ENCODE measurements at places on chromosomes 3 and 15.

- no peak for DNase-seq
Observed at GRCh38 chr3:52469001-52469400, 13.6 kb downstream of the NISCH start.

DNA sequence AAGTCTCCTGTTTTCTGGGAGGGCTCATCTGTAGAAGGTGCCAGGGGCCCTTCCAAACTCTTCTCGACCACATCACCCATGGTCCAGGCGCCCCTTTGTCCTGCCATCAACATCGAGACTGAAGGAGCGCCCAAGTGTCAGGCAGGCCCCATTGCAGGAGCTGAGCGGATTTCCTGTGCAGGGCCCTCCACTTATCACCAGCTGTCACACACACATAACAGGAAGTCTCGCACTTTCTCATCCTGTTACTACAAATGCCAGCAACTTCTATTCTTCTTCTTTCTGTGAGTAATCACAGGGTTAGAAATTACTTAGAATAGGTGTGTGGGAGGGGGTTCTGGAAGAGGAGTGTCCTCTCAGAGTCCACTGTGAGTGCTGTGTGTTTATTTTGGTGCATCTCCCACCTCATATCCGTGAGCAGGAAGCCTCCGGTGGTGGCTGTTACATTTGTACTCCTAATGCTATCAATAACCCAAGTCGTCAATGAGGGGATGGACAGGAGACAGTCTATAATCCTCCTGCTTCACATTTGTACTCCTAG is at the start of gene KLHL6:
TSS of gene KLHL6 (minus strand) at position 166 of the 541 bp plus-strand sequence. CDS start at position 113, 53 bp downstream.
- no peak for DNase-seq

GRCh38 chr3:38487323-38487722 is 8.8 kb upstream of the EXOG start:
- no peak for DNase-seq

DNA sequence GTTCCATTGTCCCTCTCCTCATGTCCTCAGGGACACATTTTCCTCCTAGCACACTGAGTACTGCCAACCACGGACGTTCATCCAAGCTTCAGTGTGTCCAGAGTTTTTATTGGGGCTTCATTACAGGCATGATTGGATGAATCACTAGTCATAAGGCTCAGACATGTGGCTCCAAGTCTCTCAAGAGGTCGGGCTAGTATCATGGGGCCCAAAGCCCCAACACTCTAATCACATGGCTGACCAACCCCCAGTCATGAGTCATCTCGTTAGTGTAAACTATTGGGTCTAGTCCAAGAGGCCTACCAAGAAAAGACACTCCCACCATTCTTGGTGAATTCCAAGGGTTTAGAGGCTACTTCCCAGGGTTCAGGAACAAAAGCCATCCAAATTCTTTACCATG is 4.4 kb downstream of the TERC start:
- no peak for DNase-seq

DNA sequence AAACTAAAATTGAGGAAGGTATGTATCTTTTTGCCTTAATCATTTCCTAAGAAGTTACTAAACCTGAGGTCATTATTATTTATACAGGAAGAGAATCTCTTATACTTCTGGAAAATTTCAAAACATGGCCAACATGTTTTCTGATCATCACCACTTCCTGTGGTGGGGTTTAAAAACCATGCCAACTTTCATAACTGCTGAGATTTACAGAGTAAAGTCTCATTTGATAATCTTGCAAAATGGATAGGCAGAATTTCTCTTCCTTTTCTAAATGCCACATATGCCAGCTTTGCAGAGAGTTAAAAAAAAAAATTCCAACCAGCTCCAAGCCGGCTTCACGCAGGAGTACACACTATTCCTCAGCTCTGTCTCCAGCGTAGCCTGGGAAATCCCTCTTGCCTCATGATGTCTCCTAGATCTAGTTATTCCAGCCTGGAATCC is 124.3 kb upstream of the SPRED1 start:
- no peak for DNase-seq

DNA sequence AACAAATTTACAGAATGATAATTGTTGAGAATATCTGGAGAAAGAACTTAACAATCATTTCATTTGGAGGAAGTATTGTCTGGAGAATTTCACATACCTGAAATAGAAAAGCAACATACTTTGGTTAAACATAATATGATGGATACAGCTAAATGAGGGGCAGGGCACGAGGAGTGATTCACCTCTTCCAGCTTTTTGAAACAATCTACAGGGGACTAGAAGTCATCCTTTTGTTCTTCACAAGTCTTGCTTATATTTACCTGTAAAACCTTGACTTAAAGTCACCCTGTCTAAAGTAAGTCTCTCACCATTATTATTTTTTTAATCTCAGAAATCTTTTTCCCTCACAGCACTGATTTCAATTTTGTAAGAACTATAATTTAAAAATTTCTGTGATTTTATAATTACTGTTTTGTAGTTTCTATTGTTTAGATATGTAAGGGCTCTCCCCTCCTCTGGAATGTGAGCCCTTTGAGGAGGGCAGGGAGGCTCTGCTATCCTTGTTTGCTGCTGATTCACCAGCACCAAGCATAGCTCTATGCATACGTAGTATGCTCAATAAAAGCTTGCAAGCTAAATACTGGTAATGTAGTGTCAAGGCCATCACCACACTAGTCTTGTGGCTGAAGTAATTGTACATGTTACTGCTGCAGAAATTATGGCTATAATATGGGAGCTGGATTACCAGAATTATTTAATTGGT is 193.9 kb upstream of the THRB start:
- no peak for DNase-seq

- no peak for DNase-seq
Observed at GRCh38 chr15:97087006-97087741, 756.7 kb downstream of the NR2F2 start.

DNA sequence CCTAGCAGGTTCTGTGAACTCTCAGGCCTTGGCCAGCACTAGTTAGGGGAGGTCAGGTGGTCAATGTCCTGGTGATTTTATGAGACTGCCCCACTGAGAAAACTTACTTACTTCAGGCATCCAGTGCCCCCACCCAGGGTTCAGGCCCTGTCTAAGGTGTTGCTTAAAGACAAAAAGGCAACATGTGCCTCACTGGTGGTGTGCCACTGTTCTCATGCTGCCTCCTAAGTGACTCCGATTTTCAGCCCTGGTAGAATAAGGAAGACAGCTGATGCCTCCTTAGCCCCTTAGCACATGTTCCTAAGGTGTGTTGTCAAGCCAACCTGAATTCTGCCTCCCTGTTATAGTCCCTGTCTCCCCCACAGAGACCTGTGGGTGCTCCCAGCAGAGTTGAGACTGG is 5.3 kb downstream of the RBM15B start:
- no peak for DNase-seq

DNA sequence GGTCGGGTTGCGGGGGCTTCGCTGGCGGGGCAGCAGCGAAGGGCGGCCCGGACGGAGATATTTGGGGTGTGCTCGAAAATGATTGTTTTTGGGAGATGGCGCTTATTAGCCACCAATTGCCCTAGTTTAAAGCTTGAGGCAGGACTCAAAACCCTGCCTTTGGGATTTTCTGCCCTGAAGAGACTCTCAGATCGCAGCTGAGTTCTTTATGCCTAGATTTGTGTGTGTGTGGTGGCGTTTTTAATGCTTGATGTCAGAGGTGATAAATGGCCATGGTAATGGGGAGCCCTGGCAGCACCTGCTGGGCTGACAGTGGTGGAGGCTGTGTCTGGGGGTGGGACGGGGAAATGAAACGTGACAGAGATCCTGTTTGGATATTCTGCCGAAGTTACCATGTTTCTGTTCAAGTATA is 604 bp downstream of the KCTD6 start:
- DNase-seq = peak; percentile 4

- no peak for DNase-seq
Observed at GRCh38 chr3:49352890-49353421, 5.2 kb downstream of the GPX1 start.

DNA sequence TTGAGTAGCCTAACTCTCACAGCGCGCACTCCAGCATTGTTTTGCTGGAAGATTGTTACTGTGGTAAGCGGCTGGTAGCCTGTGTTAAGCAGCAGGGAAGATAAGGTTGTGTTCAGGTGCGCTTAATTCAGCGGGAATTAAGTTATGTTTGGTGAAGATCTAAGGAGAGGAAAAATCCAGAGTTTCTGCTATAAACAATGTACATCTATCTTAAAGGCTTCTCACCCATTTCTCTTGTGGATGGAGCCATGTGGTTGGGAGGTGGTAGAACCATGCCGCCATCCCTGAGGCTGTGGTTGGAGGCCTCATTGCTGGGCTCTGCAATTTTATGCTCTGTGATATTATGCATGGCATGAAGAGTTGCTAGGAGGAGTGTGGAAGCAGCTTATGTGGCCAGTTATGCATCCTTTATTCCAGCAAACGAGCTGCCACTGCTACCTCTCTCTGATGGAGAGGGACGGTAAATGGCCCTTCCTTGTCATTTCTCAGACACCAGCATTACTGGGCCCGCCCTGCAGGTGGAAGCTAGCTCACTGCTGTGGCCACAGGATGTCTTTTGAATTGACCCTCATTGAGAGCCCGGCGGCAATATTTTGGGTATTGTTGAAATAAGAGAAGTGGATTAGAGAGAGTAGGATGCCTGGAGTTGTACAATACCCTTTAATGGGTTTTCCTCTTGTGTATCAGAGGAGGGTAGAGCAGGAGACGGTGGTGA is 1.3 kb downstream of the MINAR1 start:
- DNase-seq = no peak

DNA sequence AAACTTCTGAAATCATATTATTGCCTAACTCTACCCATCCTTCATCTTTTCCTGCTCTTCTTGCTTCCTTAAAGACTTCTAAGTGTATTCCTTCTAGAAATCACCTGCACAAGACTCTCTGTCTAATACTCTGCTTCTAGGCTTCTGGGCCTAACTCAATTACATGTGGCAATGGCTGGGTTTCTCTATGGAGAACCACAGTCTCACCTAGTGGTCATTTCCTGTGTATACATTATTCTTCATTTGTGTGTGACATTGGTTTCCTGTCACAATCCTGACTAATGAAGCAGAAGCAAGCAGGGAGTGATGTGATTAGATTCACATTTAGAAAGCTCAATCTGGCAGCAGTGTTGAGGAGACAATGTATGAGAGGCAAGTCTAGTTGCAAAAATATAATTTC is 16.9 kb upstream of the CLDN1 start:
- DNase-seq = no peak

DNA sequence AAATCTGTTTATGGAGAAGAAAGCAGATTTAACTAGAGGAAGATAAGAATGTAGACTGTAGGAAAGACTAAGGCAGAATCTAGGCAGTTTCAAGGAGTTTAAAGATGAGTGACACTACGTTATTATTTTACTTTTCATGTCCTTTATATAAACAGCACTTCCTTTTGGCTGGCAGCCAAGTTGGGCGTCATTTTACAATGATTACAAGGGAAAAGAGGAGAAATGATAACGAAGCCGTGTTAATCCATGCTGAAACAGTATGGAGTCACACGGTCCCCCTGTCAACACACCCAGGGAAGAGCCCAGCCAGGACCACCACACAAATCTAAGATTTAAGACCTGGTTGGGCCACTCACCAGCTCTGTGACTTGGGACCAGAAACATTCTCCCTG is 83.7 kb upstream of the NEO1 start:
- DNase-seq = no peak

GRCh38 chr3:170513642-170514041 is 72.2 kb downstream of the SLC7A14 start:
- DNase-seq = no peak

DNA sequence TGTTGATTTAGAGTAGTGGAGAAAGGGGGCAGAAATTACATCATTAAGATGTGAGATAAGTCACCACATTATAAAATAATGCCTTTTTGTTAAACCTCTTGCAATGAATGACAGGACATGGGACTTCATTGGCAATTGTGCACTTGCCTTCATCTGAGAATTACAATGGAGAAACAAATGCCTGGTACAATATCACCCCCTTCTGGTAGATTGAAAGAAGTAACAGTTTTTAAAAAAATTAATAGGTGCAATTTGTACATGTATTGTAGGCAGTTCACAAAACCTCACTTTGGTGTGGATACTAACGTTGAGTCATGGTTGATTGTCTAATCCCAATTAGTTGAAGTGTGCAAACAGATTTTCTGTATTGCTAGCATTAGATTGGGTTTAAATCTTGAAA is 4.6 kb upstream of the P2RY14 start:
- DNase-seq = peak; percentile 70

DNA sequence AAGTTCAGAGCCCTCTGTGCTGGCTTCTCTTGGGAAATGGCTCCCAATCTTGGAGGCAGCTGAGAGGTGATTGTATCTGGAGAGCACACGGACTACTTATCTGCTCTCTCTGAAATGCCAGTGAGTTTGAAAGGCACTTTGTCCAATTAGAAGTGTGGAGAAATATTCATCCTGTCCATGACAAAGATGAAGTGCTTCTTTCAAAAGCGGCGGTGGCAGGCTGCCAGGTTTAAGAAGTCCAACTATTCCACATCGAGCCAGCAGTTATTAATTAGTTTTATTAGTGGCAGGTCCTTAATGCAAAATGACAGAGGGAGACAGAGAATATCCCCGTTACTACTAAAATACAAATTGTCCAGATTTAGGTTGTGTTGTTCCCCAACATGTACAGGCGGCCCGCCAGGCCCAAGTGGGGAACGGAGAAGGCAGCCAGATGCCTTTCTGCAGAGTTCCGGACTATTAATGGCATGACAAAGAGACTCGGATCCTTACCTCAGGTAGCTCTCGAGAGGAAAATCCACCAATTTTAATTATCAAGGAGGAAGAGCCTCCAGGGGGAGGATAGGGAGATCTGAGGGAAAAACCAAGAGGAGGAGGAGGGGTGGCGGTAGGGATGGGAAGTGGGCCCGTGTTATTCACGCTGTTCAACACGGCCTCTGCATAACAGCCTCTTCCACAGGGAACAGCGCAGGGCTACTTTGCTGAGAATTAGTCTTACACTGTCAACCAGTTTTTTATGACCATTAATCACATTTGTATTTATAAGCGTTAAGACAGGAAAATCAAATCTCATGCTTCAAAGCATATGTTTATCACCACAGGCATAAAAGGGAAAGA is 42.0 kb downstream of the RORA start:
- DNase-seq = peak; percentile 79

DNA sequence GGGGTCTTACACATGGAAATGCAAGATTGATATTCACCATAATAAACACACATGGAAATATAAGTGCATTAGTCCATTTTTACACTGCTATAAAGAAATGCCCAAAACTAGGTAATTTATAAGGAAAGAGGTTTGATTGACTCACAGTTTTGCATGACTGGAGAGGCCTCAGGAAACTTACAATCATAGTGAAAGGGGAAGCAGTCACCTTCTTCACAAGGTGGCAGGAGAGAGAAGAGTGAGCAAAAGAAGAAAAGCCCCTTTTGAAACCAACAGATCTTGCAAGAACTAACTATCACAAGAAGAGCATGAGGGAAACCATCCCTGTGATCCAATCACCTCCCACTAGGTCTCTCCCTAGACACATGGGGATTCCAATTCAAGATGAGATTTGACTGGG is 111.7 kb upstream of the TP63 start:
- no peak for DNase-seq

- DNase-seq = no peak
Observed at GRCh38 chr3:158617982-158618875, 26.1 kb upstream of the GFM1 start.

Data from DMS79 treated with DMSO at 0.1 percent for 48 hours (cell line).